GM12891 (cell line): ENCODE measurements at places on chromosomes 6 and 20.

- no peak for DNase-seq
Measured at GRCh38 chr6:90462102-90462501, 124.8 kb downstream of the MAP3K7 start.

GRCh38 chr20:48292806-48293205, 507.5 kb upstream of the SULF2 start:
- no peak for DNase-seq

DNA sequence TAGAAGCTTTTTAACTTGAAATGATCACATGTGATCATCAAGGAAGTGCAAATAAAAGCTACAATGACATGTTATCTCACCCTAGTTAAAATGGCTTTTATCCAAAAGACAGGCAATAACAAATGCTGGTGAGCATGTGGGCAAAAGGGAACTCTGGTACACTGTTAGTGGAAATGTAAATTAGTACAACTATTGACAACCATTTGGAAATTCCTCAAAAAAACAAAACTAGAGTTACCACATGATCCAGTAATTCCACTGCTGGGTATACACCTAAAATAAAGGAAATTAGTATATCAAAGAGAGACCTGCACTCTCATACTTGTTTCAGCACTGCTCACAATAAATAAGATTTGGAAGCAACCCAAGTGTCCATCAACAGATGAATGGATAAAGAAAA, 108.7 kb downstream of the HTR1B start:
- no peak for DNase-seq

- no peak for DNase-seq
Measured at GRCh38 chr6:135819665-135820064, 31.8 kb upstream of the PDE7B start.

DNA sequence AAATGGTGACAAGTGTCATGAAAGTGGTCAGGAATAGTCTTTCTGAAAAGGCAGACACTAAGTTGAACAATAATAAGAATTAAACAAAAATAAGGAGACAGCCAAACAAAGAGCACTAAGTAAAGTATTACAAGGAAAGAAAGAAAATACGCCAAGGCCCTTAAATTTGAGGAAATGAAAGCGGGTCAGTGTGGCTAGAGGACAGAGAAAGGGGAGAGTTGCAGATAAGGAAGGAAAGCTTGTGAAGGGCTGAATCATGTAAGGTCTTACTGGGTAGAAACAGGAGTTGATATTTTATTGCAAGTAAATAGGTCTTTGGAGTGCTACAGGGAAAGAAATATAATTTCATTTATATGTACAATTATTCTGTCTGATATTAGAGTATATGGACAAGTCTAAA, 732.1 kb downstream of the EPHA7 start:
- DNase-seq = no peak

DNA sequence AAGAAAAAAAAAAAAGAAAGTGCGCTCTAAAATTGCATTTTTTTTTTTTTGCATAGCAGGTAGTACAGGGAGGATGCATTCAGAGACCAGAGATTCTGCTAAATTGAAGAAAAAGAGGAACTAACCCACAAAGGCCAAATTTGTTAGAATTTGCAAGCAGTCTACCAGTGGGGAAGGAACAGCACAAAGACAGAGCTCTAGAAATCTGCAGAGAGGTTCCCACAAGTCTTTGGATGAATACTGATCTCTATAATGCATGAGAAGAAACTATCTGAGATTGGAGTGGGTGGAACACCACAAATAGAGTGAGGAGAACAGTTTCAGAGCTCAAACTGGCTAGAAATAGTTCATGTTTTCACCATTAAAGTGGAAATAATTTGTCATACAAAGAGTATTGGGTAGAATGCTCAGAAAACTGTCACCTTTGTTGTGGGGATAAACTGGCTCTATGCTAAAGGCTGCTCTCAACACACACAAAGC, 79.6 kb upstream of the AHI1 start:
- DNase-seq = no peak

- DNase-seq = no peak
Measured at GRCh38 chr20:32834972-32835371, 15.2 kb downstream of the MAPRE1 start.

DNA sequence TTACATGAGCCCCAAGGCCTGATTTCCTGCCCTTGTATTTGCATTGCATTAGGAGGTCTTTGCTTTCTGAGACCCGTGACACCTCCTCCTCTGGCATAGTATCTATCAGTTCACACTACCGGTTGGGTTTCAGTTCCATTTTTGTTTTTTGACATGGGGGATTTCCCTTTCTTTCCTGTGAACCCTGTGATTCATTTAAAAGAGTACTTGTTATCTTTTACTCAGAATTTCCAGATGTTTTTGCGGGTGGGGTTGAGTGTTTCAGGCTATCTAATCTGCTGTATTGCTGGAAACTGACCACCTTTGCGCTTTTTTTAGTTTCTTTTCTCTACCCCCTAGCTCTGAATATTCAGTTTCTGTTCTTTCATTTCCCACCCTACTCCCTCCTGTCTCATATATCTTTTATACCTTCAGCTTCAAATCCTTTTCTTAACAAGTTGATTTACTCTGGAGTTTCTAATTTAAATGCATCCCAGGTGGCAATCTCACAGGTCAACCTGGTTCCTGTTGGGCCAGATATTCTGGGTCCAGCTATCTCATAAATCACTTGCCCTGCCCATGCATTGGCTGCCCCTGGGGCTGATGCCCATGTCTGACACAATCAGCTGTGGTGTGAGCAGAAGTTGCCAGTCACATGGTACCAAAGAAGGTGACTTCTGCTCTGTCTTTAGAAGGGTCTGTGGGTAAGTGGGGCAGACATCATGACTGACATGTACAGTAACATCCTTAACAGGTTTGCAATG, 14.3 kb upstream of the NCOA3 start:
- no peak for DNase-seq

GRCh38 chr20:60262967-60263603, 304.9 kb downstream of the CDH26 start:
- DNase-seq = peak; percentile 43

GRCh38 chr20:20366551-20366875, 1.4 kb upstream of the INSM1 start:
- DNase-seq = no peak

- peak; percentile 79 for DNase-seq
Measured at GRCh38 chr20:45293041-45294002, 13.3 kb upstream of the RBPJL start.

- DNase-seq = no peak
Measured at GRCh38 chr20:62148908-62149314, 5.3 kb downstream of the SS18L1 start.

DNA sequence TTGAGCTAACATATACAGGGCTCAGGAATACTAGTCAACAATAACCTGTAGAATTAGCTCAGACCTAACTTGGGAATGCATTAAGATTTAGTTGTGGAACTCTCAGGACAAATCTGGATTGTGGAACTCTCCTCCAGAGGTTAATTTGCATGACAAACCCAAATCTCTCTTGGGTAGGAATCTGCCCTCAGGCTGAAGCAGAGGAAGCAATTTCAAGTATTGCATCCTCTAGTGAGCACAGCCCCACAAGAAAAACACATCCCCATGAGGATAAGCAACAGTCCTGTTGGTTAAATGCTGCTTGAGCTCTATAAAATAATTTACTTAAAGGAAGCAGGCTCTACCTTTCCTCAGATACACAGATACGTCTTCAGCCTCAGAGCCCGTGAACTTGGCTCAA, 170.9 kb upstream of the STXBP5 start:
- DNase-seq = no peak

GRCh38 chr20:58327211-58327610, 17.7 kb downstream of the RAB22A start:
- DNase-seq = no peak

- DNase-seq = no peak
Measured at GRCh38 chr6:12136905-12137304, 124.8 kb downstream of the HIVEP1 start.

- DNase-seq = no peak
Measured at GRCh38 chr20:15834857-15835256, 738.4 kb downstream of the KIF16B start.

DNA sequence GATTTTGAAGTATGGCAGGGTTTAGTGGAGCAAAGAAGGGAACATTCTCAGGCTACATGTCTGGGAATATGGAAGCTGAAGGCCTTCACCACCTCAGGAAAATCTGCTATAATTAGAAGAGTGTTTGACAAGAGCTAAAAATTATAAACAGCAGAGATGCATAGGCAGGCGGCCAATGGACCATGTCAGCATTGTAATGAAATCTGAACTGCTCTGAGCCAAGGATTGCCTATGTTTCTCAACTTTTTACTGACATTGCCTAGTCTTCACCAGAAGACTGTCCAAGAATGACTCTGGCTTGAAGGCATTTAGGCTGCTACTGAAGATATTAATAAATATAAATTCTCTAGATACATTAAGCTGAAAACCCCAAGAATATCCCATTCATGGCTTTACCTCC, 84.1 kb downstream of the C6orf52 start:
- DNase-seq = no peak

DNA sequence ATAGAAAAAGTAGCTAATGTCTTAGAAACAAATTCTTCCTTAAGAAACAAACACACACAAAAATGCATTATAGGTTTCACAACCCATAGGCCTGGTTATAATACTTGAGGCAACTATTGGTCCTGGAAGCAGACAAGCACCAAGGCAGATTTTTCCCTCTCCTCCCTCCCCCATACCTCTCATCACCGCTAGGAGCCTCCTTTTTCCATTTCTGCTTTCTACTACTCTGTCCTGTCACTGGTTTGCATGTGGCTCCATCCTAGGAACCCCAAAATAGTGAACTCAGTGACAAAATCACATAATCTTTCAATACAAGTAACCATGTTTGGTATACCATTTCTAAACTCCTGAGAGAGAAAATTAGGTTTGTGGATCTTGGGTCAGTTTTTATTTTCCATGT, 66.1 kb downstream of the HMGCLL1 start:
- no peak for DNase-seq

DNA sequence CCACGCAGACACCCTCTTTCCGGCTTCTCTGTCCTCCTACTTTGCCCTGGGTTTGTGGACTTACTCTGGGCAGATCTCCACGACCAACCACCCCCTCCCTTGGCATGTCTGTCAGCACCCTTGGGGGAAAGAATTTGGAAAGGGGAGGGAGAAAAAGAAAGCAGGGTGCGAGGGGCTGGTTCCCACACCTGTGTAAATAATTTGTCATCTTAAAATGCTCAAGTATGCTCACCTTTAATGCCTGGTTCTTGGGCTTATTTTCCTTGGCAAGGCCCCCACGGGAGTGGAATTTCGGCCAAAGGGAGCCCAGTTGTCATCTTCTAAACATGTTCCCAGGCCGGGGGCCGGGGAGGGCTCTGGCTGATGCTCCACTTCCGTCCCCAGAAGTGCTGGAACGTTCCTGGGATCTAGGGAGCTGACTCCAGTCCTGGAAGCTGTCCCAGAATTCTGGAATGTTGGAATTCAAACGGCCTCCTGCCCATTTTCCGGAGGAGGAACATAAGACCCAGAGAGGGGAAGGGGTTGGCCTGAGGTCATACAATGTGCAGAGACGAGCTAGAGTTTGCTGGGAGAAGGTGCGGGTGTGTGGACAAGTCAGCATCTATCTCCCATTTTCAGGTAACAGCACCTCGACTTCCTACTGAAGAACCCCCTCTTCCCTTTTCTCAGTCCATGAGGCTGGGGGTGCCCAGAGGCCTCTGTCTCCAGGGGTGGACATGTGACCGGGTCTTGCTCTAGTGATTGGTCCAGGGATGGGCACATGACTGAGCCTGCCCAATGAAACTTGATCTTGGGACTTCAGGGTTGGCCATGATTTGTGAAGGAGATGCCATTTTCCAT, 122.3 kb downstream of the CEBPB start:
- no peak for DNase-seq

GRCh38 chr6:3627501-3627900, 124.0 kb downstream of the PXDC1 start:
- DNase-seq = no peak

GRCh38 chr6:36200998-36201596, 4.6 kb downstream of the BRPF3 start:
- DNase-seq = no peak

DNA sequence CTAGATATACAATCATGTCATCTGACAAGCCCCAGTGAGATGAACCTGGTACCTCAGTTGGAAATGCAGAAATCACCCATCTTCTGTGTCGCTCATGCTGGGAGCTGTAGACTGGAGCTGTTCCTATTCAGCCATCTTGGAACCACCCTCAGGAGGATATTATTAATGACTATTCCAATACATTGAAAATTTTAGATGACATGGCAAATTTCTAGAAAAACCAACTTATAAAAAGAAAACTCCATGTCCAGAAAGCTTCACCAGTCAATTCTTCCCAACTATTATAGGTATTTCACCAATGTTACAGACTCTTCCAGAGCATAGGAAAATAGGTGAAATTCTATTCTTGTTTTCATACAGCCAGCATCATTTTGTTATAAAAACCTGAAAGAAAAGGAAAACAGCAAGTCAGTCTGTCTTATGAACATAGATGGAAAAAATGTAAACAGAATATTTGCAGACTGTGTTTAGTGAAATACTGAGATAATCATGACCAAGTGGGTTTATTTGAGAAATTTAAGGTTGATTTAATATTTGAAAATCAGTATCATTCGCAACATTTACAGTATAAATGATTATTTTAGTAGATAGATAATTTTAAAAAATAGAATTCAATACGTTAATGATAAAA, 43.3 kb downstream of the ATRN start:
- no peak for DNase-seq

- peak; percentile 67 for DNase-seq
Measured at GRCh38 chr6:37731888-37732287, 34.2 kb upstream of the MDGA1 start.

- DNase-seq = no peak
Measured at GRCh38 chr6:47669684-47670513, 28.5 kb upstream of the ADGRF4 start.

GRCh38 chr6:15950962-15951569, 177.8 kb upstream of the MYLIP start:
- no peak for DNase-seq

GRCh38 chr20:22503577-22503976, 80.8 kb downstream of the FOXA2 start:
- DNase-seq = no peak

DNA sequence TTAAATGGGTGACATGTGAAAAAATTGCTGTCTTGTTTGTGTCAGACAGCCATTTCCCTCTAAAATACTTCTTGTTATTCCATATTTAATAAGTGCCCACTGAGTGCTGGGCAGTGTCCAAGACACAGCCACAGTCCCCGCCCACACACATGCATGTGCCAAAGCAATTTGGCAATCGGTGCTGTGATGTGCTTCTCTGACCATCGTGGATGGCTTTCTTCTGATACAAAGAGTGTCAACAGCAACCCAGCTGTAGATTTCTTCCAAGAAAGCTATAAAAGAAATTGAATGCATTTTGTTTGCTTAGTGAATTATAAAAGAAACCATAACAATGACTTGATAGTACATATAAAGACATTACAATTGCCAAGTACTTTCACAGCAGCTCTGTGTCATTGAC, 140.5 kb upstream of the ATXN1 start:
- DNase-seq = no peak

GRCh38 chr20:47801759-47802158, 16.5 kb upstream of the SULF2 start:
- no peak for DNase-seq

- DNase-seq = no peak
Measured at GRCh38 chr6:101399616-101400162, 6.2 kb downstream of the GRIK2 start.
